ENCODE measurements at places on chromosomes 4 and X. TPM values are rescaled to one million over a fixed set of nuclear protein-coding genes. Genes with fewer than 3 reads are reported as not detected.

GRCh38 chr4:77264826-77265225, 107.8 kb downstream of the CCNG2 start:
- DNase-seq: peak; percentile 4

- no peak for DNase-seq
Measured at GRCh38 chr4:25506032-25506571, 129.0 kb downstream of the ANAPC4 start.

GRCh38 chr4:90419124-90419711, 292.0 kb downstream of the CCSER1 start:
- peak; percentile 52 for DNase-seq

Gene RBM46
- total RNA-seq: 0.40 TPM

Gene CABS1
- not detected for total RNA-seq

Gene PPARGC1A
- 101 TPM for total RNA-seq

Gene MORC4
- 13.7 TPM for total RNA-seq

All from SK-MEL-5 (cell line).